Anterior cingulate cortex (tissue), 58 donors: ENCODE measurements at places on chromosomes 6 and 20.
A peak's percentile ranks its signal among the peaks of the same experiment; 100 is the strongest.

GRCh38 chr20:15911581-15911980, 661.7 kb downstream of the KIF16B start:
- no peak for DNase-seq

DNA sequence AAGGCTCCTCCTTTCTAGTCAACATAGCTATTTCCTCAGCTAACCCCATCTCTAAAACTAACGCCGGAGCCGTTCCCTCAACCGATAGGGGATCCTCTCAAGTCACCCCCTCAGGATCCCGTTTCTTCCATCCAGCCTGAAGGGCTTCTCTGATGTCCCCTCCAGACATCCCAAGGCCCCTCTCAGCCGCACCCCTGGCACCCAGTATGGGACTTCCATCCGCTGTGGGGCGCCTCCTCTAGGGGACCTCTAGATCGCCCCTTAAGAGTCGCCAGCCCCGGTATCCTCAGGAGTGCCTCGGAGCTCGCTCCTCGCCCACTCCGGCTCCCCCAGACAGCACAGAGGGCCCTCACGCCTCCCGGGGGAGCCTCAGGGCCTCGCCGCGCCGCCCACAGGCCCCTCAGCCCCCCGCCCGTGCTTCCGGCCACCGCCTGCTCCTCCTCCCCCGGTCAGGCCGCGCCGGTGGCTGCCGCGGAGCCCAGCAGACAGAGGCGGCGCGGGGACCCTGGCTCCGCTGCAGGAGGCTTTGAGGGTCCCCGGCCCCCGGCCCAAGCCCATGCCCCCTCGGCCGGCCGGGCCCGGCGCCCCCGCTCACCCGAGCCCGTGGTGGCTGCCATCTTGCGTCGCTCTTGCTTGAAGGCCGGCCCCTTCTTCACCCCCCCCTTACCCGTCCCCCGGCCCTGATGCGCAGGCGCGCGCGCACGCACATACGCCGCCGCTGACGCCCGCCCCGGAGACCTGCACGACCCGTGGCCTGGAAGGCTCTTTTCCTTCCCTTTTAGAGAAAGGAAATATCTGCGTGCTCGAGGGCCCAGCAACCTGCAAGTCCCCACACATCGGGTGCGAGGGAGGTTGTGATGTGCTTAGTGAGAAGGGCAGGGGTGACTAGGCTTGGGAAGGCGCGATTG, at the start of gene UBE2V1:
UBE2V1 (minus strand) TSS at position 639 of the 908 bp plus-strand sequence; CDS start at position 617, 22 bp downstream.
- peak; percentile 89 for DNase-seq

DNA sequence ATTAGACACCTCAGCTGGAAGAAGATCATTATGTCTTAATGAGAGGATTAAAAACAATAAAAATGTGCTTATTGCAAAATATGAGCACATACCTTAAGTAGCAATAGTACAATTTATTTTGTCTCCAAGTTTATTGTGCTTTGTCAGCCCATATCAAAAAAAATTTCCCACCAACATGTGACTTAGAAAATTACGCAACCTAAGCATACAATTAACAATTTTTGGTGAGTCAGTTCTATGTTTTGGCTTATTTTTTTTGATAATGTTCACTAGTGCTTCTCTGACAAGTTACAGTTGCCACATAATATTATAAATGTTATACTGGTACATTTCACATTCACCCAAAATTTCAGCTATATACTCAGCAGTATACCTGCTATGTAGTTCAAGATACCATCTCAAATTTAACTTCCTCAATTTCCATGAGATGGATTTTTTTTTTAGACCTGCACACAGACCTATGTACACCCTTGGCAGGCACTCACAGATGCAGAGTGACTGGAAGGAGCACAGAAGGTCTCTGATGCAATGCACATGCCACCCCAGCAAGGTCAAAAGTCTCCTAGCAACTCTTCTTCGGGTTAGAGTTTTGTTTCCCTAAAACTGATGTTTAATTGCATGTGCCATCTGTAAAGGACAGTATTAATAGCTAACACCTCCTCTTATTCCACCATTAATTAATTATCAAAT, 112.4 kb downstream of the PRKN start:
- DNase-seq = no peak

DNA sequence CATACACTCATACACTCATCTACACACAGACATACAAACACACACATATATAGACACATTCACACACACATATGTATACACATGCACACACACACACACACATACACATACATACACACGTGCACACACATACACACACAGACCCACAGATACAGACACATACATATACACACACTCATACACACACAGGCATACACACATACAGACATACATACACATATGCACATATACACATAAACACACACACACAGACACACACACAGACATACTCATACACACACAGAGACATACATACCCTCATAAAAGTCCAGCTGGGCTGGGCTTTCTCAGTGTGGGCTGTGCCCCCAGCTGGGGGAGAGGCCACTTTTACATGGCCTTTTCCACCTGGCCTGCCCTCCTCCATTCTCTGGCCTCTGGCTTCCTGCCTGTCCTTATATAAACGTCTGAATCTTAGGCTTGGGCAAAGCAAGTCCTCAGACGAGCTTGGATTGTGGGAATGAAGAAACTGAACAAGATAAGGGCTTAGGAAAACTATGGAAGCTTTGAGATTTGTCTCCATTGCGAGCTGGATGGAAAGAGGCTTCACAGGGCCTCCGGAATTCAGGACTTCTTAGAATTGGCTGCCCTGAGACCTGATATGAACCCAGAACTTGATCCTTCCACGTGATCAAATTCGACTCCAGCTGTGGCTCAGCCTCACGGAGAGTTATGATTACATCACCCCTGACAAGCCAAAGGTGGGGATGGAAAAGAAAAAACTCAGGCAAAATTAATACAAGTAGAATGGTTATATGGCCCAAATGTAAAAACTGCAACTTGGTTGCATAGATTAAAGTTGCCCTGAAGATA, 22.5 kb upstream of the CST3 start:
- no peak for DNase-seq

GRCh38 chr6:43515808-43516207, 918 bp downstream of the YIPF3 start:
- DNase-seq = no peak

GRCh38 chr6:6683969-6684833, 95.7 kb downstream of the LY86 start:
- DNase-seq = no peak

DNA sequence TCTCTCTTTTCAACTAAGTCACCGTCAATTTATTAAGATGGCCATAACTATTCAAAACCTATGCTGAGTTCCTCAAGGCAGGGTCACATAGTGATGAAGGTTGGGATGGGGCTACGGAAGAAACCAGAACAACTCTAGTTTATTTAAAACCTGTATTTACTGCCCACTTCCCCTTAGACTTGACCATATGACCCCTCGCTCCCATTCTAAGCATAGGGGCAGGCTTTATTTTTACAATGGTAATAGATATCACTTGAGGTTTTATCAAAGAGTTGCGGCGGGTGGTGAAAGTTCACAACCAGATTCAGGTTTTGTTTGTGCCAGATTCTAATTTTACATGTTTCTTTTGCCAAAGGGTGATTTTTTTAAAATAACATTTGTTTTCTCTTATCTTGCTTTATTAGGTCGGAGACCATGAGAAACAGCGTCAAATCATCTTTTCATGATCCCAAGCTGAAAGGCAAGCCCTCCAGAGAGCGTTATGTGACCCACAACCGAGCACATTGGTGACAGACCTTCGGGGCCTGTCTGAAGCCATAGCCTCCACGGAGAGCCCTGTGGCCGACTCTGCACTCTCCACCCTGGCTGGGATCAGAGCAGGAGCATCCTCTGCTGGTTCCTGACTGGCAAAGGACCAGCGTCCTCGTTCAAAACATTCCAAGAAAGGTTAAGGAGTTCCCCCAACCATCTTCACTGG, 5.5 kb downstream of the EDN1 start:
- no peak for DNase-seq

DNA sequence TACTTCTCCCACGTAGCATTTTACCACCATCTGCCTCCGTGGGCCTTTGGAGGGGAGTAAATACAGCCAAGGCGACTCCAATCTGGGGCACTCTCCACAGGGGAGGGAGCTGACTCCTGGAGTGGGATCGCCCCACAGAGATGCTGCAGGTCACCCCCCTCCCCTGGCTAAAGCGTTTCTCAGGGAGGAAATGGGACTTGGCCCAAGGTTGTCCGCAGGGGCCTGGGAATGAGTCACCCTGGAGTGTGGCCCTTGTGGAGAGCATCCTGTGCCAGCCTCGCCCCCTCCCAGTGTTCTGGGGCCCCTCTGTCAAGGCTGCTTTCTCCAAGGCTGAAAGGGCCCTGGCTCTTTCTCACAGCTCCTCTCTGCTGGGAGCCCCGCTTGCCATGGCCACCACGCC, 84.5 kb upstream of the QKI start:
- no peak for DNase-seq
